Astrocyte of the spinal cord (primary cell): ENCODE measurements at places on chromosomes 2 and 18.

DNA sequence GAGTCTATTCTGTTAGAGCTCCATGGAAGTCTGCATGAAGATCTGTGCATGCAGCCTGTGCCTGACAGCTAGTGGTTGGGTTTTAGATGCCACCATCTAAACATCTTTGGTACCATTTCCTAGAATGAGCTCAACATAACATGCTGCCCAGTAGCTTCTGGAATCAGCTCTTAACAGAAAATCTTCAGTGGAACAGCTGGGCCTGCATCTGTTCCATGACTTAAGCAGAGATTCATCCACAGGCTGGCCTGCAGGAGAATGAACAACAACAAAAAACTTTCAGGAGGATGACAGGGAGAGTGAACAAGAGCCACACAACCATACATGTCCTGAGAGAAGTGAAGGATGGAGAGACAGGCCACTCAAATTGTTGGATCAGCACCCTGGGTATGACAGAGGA, 316.6 kb downstream of the RDH14 start:
- DNase-seq, result no peak

DNA sequence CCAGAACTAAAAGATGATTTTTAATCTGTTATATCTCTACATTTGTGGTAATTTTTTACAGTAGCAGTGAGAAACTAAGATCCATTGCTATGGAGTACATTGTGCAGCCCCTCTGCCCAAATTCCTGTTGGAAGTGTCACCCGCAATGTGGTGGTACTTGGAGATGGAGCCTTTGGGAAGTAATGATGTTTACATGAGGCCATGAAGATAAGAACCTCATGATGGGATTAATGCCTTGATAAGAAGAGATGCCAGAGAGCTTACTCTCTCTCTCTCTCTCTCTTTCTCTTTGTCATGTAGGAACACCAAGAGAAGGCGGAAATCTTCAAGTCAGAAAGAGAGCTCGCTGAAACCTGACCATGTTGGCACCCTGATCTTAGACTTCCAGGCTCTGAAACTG, 535.4 kb downstream of the PID1 start:
- no peak for DNase-seq

DNA sequence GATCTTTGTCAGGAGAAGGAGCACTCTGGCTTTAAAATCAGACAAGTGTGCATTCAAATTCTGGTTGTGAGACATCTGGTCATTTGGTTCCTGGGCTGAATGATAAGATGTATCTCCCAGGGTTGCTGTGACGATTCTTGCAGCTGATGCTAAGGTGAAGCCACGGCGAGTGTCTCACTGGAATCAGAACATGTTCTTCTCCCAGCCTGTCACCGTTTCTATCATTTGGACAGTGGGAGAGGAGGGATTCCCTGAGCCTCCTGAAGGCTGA, 68.3 kb downstream of the NCK2 start:
- no peak for DNase-seq

DNA sequence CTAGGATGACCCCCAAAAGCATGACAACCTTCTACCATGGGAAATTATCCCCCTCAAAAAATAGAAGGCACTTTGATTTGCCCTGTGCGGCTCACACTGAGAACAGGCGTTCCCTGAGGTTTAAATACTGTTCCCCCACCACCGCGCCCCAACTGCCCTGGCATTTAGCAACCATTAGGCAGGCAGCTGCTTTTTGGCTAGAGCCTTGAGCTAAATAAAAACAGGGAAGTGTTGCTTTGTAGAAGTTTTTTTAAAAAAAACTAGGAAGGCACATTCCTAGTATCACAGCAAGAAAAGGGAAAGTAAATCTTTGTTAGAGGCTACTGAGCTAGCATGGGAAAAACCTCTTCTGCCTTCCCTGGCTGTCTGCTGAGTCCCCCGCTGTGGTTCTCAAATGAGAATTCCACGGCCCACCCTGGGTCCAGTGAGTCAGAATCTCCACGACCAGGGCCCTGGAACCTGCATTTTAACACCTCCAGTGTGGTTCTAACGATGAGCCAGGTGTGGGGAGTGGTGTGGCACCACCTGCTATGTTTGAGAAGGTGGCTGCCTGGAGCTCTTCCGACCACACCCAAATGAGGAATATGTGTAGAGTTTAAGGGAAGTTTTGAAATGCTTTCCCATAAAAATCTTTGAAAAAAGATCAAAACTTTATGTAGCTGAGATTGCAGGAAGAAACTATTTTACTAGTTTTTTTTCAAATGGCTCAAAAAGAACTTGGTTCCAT, 66.4 kb downstream of the VIT start:
- DNase-seq, result no peak

DNA sequence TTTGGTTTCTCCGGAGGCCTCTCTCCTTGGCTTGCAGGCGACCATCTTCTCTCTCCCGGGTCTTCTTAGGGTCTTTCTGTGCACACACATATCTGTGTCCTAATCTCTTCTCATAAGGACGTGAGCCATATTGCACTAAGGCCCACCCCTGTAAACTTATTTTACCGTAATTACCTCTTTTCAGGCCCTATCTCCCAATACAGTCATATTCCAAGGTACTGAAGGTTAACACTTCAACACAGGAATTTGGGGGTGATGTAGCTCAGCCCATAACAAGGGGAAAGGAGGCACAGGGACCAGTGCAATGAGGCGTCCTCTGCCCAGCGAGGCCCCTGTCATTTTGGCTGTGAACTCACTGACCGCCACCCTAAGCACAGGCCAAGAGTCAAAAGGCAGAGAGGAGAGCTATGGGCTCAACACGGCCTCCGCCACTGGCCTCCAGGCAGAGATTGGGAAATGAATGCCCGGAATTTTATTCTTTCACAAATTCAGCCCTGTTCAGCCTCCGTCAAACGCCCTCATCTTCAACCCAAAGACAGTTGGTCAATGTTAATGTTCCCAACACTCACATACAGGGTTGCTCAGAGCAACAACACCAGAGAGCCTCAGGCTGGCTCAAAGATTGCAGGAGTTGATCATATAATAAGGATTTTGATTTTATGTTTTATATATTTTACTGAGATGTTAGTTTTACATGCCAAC, 15.9 kb upstream of the NMUR1 start:
- DNase-seq, result no peak

DNA sequence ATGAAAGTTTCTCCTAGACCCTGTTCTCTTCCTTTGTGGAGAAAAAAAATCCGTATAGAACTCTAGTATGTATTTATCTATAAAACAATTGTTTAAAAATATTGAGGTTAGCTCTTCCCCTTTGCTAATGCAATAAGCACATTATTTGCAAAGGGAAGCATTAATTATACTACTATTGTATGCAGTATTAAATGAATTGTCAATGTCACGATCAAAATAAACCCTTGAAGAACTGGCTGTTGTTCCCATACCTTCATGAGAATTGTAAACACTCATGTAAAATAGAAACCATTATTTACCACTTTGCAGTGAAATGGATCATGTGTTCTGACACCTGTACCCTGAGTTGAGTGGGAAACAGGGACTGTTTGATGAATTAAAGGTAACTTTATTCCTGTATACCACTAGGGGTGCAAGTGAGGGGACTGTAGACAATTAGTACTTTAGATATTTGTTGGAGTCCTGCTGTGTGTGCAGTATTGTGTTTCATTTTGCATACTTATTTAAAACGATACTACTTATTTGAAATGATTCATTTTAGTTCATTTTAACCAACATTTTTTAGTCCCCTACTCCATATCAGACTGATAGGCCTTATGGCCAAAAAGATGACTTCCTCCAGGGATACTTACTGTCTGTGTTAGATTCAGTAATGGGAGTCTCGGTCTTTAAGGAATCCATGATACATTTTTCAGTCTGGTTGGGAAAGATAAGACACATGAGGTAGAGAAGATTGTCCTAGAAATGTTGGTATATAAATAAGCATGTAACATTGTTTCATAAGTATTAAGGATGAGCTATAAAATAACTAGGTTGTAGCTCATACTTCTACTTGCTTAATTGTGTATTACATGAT, 7.9 kb downstream of the PKP4 start:
- no peak for DNase-seq
